ENCODE measurements at places on chromosomes 6 and 20. TPM values are rescaled to one million over a fixed set of nuclear protein-coding genes. Genes with fewer than 3 reads are reported as not detected.

DNA sequence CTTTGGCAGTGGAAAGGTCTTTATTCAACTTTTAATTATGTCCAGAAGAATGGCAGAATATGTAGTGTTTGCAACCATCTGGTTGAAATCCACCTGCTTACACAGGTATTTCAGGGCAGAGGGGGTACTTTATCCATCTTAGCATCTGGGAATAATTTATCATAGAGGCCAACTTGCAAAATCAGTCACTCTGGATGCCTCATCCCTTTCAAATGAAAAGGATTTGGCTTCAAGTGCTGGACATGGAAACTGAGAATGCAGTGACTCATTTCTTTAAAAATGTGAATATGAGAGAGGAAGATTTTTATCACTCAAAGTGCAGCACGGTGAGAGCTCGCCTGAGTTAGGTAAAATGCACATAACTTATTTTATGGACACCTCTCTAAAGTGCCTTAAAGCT lies 758.3 kb downstream of the KIF16B start:
- DNase-seq: no peak

Gene CALHM4
- not detected for polyA plus RNA-seq

Gene WFDC2
- not detected for polyA plus RNA-seq

Gene C6orf163
- 0.57 TPM for polyA plus RNA-seq

Gene APOBEC2
- polyA plus RNA-seq: not detected

GRCh38 chr20:62305149-62305764 lies 2.5 kb downstream of the ADRM1 start:
- no peak for DNase-seq

DNA sequence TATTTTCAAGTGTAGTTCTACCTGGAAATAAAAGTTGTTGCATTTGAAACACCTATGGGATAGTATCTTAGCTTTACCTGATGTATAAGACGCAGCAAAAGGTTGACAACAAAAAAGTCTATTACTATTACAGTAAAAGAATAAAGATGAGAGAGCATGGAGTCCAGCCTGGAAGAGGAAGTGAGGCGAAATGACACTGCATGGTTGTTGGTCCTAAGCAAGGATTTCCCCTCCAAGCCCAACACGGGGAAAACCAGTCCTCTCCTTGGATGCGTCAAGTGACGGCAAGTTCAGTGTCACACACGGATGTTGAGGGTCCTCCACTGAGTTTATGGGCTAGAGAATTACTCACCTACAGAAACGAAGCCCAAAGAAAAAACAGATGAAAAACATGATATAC lies 51.7 kb downstream of the COL11A2 start:
- no peak for DNase-seq

Gene TSBP1
- polyA plus RNA-seq: not detected

Gene FOXA2
- polyA plus RNA-seq: not detected

GRCh38 chr20:64063389-64064144 lies 569 bp downstream of the TCEA2 start:
- DNase-seq: no peak

Gene CNPY3
- 38.4 TPM for polyA plus RNA-seq

Gene SH3BGRL2
- 4.4 TPM for polyA plus RNA-seq

- no peak for DNase-seq
Observed at GRCh38 chr20:25042531-25043498, 15.1 kb downstream of the ACSS1 start.

GRCh38 chr6:11069760-11070159 lies 23.9 kb upstream of the SMIM13 start:
- DNase-seq: no peak

DNA sequence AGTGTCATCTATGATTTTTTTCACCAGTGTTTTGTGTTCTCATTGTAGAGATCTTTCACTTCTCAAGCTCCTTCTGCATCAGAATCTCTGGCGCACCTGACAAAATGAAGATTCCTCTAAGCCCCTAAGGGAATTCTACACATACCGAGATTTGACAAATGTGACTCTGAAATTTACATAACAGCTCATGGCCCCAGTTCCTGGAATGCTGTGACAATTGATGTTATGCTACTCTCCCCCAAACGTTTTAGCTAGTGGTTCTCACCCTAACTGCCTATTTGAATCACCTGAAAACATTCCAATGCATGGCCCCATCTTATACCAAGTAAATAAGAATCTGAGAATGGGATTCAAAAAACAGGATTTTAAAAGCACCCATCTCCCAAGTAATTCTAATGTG lies 162.1 kb upstream of the FKBP1C start:
- no peak for DNase-seq

Gene ACSS2
- polyA plus RNA-seq: 37.3 TPM

DNA sequence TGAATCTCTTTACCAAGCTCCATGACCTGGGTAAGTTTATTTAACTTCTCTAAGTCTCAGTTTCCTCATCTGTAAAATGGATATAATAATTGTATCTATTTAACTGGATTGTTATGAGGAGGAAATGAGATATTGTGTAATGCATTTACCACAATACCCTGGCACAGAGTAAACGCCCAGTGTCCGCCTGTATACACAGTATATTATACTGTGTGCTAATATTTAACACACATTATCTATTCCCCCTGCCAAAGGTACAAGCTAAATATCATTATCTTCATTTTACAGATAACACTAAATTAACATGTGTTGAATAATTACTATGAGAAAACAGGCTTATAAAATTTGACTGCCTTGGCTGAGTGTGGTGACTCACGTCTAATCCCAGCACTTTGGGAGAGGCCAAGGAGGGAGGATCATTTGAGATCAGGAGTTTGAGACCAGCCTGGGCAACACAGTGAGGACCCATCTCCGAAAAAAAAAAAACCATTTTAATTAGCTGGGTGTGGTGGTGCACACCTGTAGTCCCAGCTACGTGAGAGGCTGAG lies 38.7 kb upstream of the TNFRSF21 start:
- no peak for DNase-seq

DNA sequence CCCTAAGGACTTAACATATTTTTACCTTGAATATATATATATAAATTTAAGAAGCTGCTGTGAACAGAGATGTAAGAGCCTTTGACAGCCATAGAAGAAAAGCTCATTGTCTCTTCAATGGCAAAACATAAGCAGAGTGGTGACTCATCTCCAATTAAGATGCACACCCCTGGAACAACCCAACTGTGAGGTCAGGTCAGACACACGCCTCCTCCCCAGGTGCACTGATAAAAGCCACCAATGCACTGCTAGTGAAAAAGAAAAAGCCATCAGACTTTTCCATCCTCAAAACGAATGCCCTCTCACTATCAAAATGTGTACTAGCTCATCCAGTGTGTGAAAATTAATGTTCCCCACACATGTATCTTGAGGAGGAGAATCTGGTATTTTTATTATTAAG lies 100.1 kb downstream of the SMLR1 start:
- DNase-seq: no peak

GRCh38 chr6:110114004-110114403 lies 65.5 kb downstream of the WASF1 start:
- no peak for DNase-seq

Gene MLN
- polyA plus RNA-seq: not detected

DNA sequence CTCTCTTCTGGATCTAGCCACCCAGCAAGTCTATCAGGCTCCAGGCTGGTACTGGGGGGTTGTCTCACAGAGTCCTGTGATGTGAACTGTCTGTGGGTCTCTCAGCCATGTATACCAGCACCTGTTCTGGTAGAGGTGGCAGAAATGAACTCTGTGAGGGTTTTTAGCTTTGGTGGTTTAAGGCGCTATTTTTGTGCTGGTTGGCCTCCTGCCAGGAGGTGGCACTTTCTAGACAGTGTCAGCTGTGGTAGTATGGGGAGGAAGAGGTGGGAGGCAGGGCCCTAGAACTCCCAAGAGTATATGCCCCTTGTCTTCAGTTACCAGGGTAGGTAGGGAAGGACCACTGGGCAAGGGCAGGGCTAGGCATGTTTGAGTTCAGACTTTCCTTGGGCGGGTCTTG lies 75.8 kb downstream of the SNAP91 start:
- DNase-seq: no peak

GRCh38 chr6:163570579-163571231 lies 156.2 kb downstream of the QKI start:
- DNase-seq: no peak

Gene TRIM15
- not detected for polyA plus RNA-seq

DNA sequence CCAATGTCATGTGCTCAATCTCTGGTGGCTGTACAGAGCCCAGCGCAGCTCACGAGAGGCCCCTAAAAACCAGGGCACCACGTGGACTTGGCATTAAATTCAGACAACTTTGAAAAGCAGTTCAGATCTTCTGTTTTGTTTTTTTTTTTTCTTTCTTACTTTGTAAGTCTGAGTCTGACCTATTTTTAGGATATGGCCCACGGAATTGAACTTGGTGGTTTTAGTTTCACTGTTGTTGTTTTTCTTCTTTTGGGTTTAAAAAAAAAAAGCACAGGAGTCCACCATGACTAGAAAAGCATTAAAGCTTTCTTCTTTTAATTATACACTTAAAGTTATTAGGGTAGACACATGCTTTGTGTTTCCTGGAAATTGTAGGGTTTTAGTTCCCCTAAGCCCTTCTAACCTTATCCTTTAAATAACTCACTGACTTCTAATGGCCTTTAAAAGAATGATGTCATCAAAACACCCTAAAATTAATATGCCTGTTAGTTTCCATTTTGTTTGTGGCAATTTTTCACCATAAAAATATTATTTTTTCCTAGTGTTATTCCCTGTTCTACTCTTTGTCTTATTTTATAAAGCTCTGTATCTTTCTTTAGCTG lies 48.5 kb upstream of the CCN2 start:
- no peak for DNase-seq

- no peak for DNase-seq
Observed at GRCh38 chr6:100593522-100593921, 128.8 kb upstream of the SIM1 start.

Gene ENPP5
- not detected for polyA plus RNA-seq

GRCh38 chr6:108946695-108947094 lies 98.5 kb downstream of the ARMC2 start:
- DNase-seq: no peak

GRCh38 chr6:21992178-21992967 lies 304.5 kb downstream of the PRL start:
- DNase-seq: no peak

DNA sequence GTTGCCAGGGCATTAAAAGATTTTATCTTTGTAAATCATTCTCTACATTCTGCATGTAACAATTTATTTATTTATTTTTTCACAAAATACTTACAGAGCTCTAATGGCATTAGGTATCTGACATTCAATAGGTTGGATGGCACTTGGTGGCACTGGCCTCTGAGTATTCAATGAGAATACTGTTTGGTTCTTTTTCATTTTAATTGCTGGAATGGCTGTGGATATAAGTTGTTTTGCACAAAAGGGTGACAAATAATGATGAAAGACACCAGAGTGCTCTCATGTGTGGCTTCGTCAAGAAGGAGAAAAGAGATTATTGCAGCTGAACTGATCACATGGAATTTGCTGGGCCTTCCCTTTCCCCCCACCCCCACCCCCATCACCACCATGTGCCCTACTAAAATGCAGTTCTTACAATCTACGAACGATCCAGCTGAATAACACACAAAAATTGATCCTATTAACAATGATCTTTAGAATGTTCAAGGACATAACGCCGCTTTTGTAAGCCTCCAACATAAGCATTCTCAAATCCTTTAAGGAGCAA lies 195.2 kb upstream of the POU3F2 start:
- no peak for DNase-seq
